ENCODE measurements at places on chromosomes 3 and 15.
A peak's percentile ranks its signal among the peaks of the same experiment; 100 is the strongest.

DNA sequence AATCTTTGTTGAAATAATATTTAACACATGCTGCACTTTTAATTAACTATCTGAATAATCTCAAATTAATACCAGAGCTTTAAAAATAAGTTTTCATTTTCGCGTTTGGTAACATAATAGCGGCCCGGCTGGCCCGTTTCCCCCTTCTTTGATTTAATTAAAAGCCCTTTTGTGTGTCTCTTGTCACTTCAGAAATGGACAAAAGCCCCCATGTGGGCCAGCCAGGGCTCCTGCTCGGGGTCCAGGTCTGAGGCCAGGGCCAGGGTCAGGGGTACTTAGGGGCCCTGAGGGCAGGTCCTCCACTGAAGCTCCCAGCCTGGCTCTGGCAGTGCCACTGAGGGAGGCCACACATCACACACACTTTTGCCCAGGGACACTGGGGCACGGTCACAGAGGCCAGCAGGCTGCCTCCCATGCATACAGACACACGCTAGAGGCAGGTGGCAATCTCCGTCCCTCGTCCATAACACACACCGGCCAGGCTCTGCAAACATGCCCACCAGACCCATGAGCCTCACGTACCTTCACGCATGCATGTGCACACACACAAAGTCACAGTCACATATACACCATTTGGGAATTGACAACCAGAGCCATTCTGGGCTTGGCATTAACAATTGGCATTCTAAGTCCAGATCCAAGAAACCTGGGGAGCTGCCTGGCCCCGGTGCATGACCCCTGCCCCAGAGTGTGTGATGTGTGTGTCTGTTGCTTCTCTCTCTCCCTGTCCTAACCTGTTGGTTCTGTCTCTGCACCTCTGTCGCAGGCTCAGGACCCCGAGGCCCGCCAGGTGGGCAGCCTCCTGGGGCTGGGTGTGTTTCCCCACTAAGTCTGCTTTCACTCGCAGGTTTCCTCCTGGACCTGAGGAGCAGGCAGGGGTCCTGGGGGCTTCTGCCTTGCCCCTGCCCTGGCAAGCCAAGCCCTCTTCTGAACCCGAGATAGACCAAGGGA, 38.5 kb downstream of the DNAJB8 start:
- no peak for DNase-seq

- DNase-seq, result peak; percentile 32
These were observed 128.4 kb upstream of the IGSF10 start for GRCh38 chr3:151589311-151589710.

- no peak for DNase-seq
These were observed 873.5 kb downstream of the OTOL1 start for GRCh38 chr3:162370141-162370540.

DNA sequence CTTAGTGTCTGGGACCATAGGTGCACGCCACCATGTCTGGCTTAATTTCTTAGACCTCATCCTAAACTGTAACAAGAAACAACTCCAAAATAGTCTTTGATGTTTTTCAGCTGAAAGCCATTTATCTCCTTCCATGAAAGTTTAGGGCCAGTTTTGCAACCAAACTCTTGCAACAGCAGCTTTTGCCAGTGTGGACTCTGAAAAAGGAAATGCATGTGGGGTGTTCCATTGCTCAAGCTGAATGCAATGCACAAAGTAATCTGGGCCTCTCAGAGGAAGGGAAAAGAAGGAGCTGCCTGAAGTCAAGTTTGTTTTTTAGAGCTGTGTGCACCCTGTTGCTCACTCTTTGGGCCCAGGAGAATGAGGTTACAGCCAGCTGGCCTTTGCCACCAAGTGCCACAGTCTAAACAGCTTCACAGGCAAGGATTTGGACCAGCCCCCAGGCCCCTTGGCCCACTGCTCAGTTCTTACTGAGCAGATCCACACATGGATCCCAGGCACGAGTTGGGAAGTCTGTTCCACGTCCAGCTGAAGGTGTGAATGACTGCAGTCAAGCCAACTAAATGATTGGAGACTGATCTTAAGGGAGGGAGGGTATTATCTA, 212.3 kb upstream of the LRRFIP2 start:
- no peak for DNase-seq

DNA sequence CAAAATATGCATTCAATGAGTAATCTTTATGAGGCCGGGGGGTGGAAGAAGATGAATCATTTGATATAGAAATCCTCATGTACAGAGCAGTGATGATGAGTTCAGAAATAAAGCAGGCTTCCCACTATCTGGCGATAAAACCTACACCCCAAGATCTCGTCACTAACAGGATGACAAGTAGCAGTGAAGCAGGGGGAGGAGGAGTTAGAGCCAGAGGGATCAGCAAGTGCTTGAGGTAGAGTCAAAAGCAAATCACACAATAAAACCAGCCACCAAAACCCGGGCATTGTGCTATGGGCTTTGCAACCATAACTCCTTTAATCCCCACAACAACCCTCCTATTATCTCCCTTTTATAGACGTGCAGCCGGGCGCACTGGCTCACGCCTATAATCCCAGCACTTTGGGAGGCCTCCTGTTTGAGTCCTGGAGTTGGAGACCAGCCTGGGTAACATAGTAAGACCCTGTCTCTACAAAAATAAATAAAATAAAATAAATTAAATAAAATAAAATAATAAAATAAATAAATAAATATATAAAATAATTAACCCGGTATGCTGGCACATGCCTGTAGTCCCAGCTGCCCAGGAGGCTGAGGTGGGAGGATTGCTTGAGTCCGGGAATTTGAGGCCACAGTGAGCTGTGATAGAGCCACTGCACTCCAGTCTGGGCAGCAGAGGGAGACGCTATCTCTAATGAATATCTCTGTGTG, 53.0 kb downstream of the STARD5 start:
- peak; percentile 87 for DNase-seq

DNA sequence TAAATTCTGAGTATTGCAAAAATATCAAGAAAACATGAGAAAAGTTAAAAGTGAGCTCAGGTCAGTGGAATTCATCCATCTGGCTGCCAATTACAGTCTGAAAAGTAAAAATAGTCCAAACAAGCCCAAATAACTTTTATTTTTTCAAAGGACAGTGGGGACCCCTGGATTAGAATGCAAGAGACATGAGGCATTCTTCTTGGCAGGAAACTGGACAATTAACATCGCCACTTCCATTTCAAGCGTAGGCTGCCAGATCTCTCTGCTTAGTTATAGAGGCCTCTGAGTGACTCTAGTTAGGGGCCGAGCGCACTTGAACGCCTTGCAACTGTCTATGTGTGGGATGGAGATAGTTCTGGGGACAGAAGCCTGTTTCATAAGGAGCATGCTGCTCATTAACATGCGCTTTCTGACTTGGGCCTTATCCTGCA, 189.1 kb downstream of the GHSR start:
- peak; percentile 56 for DNase-seq

DNA sequence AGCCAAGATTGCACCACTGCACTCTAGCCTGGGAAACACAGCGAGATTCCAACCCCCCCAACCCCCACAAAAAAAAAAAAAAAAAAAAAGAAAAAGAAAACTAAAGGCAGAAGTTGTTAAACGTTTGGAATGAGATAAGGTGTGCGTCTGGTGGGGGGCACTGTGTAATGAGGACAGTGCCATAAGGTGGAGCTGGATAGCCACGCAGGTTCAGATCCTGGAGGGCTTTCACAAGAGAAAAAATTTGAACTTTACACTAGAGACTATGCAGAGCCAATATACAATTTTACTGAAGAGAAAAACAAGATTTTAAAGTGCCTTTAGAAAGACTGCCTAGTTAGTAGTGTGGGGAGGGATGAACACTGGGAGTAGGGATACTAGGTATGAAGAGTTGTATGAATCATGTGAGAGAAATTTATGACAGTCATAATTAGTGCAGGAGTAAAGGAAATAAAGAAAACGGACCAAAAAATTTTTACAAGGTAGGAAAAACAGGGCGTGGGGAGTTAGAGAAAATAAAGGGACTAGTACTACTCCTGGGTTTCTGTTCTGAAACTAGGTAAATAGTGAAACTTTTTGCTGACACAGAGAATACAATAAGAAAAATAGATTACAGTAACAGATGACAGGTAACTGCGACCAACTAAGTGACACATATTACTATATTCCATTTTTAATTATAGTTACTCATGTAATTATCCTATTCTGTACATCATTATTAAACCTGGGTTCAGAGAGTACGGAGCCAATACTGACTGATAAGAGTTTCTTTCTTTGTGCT, 108.1 kb downstream of the PEAK1 start:
- peak; percentile 21 for DNase-seq

DNA sequence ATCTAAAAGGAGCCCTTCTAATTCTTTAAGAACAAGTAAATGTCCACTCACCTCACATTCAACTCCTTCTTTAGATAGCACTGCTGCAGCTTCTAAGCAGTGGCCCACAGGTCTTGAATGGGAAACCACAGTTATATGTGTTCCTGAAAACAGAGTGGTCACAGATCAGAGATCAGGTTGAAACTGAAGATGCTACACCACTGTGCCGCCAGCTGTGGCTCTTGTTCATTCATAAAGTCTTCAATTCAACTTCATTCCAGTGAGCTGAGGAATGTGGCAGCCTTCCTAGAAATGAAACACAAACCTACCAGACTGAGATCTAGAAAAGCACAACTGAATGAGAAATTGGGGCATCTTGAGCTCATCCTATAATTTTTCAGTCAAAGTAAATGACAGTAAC, 4.0 kb downstream of the PDHB start:
- no peak for DNase-seq

DNA sequence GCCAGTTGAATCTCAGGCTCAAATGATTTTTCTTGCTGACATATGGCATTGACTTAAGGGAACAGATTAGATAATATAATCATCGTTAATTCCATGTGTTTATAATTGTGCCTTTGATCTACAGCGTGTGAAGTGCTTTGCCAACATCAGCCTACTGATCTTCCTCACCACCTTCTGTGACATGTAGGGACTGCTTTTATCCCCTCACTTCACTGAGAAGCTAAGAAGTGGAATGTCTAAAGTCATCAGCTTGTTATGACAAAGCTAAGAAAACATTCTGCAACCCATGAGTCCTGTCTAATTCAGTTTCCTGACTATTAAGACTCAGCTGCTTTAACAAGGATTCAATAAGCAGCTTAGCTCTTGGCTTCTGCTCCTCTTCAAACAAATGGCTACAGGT, 106.0 kb downstream of the MYH15 start:
- DNase-seq, result peak; percentile 44

- DNase-seq, result no peak
These were observed 586.7 kb downstream of the NTRK3 start for GRCh38 chr15:87669846-87670245.

DNA sequence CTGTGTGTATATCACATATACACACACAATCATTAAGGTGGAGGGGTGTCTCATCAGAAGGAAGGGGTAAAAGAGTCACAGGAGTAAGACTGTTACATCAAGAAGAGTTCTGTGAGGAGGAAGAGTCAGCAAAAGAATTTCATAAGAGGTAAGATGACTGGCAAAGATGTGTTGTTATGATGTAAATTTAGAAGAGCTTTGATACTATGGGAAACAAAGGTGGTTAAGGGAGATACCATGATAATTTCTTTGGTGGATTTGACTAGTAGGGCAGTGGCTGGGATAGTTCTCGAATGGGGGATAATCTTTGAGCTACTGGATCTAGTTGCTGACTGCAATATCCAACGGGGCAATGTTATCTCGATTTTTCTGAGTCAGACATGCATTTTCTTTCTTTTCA, 61.6 kb downstream of the STAG1 start:
- DNase-seq, result no peak

DNA sequence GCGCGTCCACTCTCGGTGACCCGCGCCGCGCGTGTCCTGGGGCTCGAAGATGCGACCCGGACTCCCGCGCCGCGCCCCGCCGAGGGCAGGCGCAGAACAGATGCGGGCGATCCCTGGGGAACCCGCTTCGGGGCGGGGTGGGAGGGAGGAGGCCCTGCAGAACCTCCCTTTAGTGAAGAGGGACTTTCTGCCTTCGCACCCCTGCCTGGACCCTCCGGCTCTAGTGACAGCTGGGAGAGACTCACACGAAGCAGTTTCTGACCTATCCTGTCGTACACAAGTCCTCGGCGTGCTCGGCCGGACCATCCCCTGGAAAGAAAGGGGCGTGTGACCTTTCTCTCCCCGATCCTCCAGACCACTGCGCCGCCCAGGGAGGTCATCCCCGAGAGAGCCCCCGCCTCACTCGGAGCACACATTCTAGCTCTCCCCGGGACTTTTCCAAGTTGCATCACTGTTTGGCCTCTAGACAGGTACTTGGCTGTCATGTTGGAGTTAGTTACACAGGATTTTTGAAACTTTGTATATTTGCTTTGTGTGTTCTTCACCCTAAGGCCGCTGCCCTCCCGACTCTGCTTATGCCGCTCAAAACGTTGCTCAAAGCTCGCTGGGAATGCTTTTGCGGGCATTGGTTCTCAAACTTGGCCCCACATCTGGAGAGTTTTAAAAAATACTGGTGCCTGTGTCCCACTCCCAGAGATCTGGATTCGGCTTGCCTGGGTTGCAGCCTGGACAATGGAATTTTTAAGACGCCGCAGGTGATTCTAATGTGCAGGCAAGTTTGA, 582 bp downstream of the CGNL1 start:
- no peak for DNase-seq

DNA sequence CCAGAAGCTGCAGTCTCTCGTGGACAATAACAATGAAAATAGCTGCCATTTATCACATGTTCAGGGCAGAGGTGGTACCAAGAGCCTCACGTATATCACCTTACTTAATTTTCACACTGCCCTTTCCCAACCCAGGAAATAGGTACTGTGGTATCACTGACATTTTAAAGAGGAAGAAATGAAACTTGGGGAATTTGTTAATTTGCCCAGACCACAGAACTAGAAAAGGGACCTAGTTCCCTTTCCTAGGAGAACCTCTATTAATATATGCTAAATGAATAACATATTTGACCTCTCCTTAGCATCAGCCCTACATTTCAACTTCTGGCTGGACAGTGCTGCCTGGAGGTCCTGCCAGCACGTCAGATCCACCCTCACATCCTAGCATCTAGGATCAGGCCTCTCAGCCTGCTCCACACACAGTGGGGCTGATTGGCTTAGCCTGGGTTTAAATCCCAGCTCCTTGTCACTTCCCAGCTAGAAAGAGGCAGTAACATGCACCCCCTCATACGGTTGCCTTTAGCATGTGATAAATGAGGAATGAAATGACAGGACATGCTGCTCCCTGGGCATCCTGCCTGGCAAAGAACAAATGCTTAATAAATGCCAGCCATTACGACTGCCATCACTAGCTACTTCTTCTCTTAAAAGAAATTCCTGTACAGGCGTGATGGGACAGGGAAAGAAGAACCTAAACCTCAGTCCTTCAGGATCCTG, 95.1 kb upstream of the TNFAIP8L3 start:
- no peak for DNase-seq

- peak; percentile 42 for DNase-seq
These were observed 58.9 kb downstream of the ATG7 start for GRCh38 chr3:11331101-11331500.

GRCh38 chr15:101438482-101439284, 50.8 kb downstream of the PCSK6 start:
- DNase-seq, result no peak

Measured in fibroblast of skin of right quadriceps (primary cell).